ENCODE measurements at places on chromosomes 7 and 10.

GRCh38 chr10:14474656-14475055, 143.9 kb upstream of the FRMD4A start:
- no peak overlapping the region for H3K4me3 ChIP-seq
- no peaks in the 10 kb centered on the region for H3K4me1 ChIP-seq
- no peak for DNase-seq
- H3K27ac ChIP-seq = no peak overlapping the region

DNA sequence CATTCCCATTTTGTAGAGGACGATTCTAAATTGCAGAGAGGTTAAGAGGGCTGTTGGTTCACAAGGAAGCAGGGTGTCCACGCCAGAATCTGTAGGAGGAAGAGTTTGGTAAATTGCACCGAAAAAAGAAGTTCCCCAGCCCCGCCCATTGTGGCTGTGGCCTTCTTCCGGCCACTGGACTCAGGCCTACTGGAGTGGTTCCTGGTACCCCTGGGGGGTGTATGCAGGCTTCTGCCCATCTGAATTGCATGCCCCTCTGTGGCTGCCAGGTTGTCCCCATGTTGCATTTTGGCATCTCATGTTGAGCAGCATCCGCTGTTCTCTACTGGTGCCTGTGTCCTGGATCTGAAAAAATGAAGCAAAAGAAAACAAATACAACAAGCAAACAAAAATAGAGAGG, 234.2 kb downstream of the WDR11 start:
- DNase-seq = no peak
- H3K27ac ChIP-seq = no peak overlapping the region
- no peaks in the 10 kb centered on the region for H3K4me1 ChIP-seq
- no peaks in the 10 kb centered on the region for H3K36me3 ChIP-seq
- H3K27me3 ChIP-seq = no peaks in the 10 kb centered on the region

GRCh38 chr10:127648885-127649284, 88.1 kb upstream of the FOXI2 start:
- H3K4me3 ChIP-seq = no peak overlapping the region
- no peak for DNase-seq
- H3K36me3 ChIP-seq = no peaks in the 10 kb centered on the region
- no peak overlapping the region for H3K27ac ChIP-seq
- H3K4me1 ChIP-seq = no peaks in the 10 kb centered on the region

DNA sequence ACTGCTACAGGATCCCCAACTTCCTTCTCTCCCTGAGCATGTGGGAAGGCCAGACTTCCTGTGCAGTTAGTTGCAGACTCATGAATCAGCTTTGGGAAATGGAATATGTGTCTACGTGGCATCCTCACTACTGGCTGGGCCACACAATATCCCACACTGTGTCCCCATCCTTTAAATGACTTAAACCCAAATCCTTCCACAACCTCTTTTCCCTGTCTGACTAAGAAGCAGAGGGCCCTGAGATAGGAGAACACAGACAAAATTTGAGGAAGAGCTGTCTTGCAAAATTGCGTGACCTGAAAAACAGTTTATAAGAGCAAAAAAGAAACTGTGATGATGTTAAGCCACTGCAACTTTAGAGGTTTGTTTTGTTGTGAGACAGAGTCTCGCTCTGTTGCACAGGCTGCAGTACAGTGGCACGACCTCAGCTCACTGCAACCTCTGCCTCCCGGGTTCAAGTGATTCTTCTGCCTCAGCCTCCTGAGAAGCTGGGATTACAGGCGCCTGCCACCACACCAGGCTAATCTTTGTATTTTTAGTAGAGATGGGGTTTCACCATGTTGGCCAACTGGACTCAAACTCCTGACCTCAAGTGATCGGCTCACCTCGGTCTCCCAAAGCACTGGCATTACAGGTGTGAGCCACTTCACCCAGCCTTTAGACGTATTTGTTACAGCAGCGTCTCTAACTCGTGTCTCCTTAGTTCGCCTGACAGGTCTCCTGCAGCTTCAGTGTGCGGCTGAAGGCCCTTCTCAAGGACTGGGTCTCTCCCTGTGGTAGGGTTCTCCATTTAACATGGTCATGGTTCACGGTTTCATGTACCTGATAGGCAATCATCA, 46.9 kb upstream of the SFMBT2 start:
- H3K4me3 ChIP-seq = no peak overlapping the region
- no peaks in the 10 kb centered on the region for H3K36me3 ChIP-seq
- no peak overlapping the region for H3K27ac ChIP-seq
- H3K27me3 ChIP-seq = no peaks in the 10 kb centered on the region
- DNase-seq = no peak

DNA sequence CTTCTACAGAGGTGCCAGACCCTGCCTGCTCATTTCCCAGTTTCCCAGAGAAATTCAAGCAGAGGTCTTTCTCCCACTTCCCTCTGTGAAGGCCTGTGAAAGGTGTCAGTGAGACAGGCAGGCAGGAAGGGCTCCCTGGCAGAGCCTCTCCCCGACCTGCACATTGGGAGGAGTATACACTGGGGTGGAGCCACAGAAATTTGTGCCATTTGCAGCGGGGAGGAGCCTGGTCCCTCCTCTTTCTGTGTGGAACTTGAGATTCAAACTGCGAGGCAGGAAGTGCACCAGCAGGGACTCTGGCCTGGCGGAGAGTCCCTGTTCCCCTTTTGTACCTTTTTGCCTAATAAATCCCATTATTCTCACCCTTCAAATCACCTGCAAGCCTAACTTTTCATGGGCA, 54.6 kb upstream of the OPN4 start:
- H3K27me3 ChIP-seq = no peaks in the 10 kb centered on the region
- H3K4me1 ChIP-seq = no peaks in the 10 kb centered on the region
- H3K36me3 ChIP-seq = no peaks in the 10 kb centered on the region
- H3K27ac ChIP-seq = no peak overlapping the region

DNA sequence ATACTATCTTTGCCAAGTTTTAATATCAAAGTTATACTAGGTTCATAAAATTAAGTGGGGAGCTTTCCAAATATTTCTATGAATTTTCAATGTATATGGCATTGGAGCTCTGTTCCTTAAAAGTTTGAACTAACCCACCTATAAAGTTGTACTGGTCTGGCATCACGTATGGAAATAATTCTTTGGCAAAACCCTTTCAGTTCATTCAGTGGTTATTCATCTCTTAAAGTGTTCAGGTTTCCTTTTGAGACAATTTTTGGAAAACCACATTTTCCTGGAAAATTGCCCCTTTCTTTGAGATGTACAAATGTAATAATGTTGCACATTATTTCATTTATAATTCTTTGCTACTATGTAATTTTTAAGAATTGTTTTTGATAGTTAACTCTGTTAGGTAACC, 62.5 kb upstream of the INPP5A start:
- no peak for DNase-seq
- H3K27ac ChIP-seq = no peak overlapping the region
- H3K36me3 ChIP-seq = no peaks in the 10 kb centered on the region
- no peaks in the 10 kb centered on the region for H3K4me1 ChIP-seq
- H3K4me3 ChIP-seq = no peak overlapping the region
- peaks cover 4% of the 10 kb centered on the region for H3K27me3 ChIP-seq

GRCh38 chr10:36269222-36269621, 627.1 kb upstream of the FZD8 start:
- no peak for DNase-seq
- H3K27me3 ChIP-seq = no peaks in the 10 kb centered on the region
- no peak overlapping the region for H3K4me3 ChIP-seq
- no peaks in the 10 kb centered on the region for H3K36me3 ChIP-seq
- no peak overlapping the region for H3K27ac ChIP-seq
- no peaks in the 10 kb centered on the region for H3K4me1 ChIP-seq

DNA sequence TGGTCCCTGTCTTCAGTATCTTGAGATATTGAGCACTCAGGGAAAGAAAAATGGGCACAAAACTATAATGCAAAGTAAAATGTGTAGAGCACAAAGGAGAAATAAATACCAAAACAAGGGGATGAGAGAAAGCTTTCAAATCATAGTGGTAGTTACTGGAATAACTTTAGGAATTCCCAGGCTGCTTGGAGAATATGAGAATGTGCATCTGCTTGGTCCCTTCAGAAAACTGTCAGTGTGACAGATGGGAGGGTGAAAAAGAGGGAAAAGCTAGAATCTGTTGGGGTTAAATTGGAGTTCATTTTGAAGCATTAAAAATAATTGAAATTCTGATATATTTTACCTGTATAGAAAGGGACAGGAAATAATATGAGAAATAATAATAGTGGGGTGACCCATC, 15.3 kb downstream of the ST7 start:
- no peak overlapping the region for H3K4me3 ChIP-seq
- peaks cover 6% of the 10 kb centered on the region for H3K4me1 ChIP-seq
- DNase-seq = no peak
- H3K36me3 ChIP-seq = no peaks in the 10 kb centered on the region

GRCh38 chr7:135560631-135561030, 2.9 kb downstream of the NUP205 start:
- DNase-seq = no peak
- H3K4me3 ChIP-seq = no peak overlapping the region
- H3K27ac ChIP-seq = no peak overlapping the region

- no peak overlapping the region for H3K4me3 ChIP-seq
- no peaks in the 10 kb centered on the region for H3K36me3 ChIP-seq
- H3K27ac ChIP-seq = no peak overlapping the region
- no peaks in the 10 kb centered on the region for H3K27me3 ChIP-seq
- H3K4me1 ChIP-seq = no peaks in the 10 kb centered on the region
- no peak for DNase-seq
Observed at GRCh38 chr10:95815701-95816240, 59.8 kb downstream of the ENTPD1 start.

DNA sequence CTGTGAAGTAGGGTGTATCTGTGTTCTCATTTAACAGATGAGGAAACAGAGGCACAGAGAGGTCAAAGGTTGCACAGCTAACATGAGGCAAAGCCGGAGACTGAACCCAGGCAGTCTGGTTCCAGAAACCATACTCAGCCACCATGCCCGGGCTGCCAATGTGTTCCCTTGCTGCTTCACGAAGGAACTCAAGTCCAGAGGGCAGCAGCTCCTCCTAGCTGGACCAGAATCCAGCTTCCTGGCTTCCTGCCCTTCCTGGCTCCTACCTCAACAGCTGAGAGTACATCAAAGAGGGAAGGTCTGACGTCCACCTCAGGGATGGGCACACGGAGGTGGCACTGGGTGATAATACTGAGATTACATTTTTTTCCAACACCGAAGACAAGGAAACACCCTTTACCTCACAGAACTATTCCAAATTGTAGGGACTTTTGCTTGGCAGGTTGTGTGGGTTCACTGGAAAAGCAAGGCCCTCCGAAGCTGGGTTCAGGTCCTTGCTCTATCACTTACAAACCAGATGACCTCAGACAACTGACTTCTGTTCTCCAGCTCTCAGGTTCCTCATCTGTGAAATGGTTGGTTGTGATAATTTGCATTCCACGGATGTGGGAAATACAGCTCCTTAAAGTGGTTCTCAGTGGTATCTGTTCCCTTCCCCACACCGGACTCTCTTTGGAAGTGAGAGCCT, 154.1 kb upstream of the ZMIZ1 start:
- H3K27ac ChIP-seq = no peak overlapping the region
- no peaks in the 10 kb centered on the region for H3K27me3 ChIP-seq
- no peaks in the 10 kb centered on the region for H3K4me1 ChIP-seq
- DNase-seq = no peak
- no peak overlapping the region for H3K4me3 ChIP-seq

GRCh38 chr10:129097776-129098330, 369.2 kb upstream of the MGMT start:
- DNase-seq = no peak
- peaks cover 16% of the 10 kb centered on the region for H3K4me1 ChIP-seq
- H3K4me3 ChIP-seq = no peak overlapping the region
- no peaks in the 10 kb centered on the region for H3K36me3 ChIP-seq

DNA sequence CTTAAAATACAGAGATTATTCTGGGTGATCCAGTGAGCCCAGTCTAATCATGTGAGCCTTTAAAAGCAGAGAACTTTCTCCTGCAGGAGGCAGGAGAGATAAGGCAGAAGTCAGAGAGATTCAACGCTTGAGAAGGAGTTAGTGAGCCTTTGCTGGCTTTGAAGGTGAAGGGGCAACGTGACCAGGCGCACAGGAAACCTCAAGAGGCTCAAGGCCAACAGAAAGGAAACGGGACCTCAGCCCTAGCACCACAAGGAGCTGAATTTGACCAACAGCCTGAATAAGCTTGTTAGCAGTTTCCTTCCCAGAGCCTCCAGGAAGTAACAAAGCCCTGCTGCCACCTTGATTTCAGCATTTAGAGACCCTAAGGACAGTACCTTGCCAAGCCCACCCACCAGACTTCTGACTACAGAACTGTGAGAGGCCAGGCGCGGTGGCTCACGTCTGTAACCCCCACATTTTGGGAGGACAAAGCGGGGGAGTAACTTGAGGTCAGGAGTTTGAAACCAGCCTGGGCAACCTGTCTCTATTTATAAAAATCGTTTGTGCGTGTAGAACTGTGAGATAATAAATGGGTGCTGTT, 87.3 kb upstream of the KAT6B start:
- H3K27ac ChIP-seq = no peak overlapping the region
- H3K4me1 ChIP-seq = no peaks in the 10 kb centered on the region
- H3K36me3 ChIP-seq = no peaks in the 10 kb centered on the region
- no peak overlapping the region for H3K4me3 ChIP-seq
- no peak for DNase-seq

DNA sequence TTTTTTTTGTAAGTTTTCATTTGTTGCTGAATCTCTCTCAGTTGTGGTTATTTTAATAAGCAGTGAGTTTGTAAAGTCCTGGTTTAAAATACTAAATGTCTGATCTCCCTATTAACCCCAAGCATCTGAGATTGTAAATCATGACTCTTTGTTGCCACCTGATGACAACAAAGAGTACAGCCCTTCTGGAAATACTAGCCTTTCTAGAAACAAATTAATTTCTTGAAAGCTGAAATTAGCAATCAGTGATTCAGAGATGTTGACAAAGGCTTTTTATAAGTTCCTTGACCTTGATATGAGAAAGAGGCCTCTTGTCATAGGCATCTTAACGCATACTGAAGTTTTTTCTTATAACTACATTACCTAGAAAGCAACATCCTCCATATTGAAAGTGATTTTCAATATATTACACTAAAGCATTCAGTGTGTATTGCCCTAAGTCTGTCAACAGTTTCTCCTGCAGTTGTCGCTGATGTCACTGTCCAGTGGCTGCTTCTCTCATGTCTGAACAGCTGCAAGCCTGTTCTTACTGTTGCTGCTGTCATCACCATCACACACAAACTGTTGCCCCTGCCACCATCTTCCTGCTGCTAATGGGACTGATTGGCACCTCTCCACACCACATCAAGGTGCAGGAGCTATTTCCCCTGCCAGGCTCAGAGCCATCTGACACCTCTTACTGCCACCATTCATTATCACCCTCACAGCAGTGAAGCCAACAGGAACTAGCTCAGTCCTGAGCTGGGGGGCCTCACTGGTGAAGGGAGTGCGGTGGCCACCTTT, 95.1 kb upstream of the LRGUK start:
- no peak overlapping the region for H3K4me3 ChIP-seq
- DNase-seq = no peak
- H3K27me3 ChIP-seq = no peaks in the 10 kb centered on the region
- H3K36me3 ChIP-seq = no peaks in the 10 kb centered on the region
- H3K4me1 ChIP-seq = no peaks in the 10 kb centered on the region
